AG04450 (cell line): ENCODE measurements at places on chromosomes 7 and 10. TPM values are rescaled to one million over a fixed set of nuclear protein-coding genes. Genes with fewer than 3 reads are reported as not detected.

- no peak for DNase-seq
Measured at GRCh38 chr10:48771234-48771633, 86.6 kb downstream of the WDFY4 start.

The SEMA3D gene
- 5.7 and 7.4 TPM in 2 replicates for polyA plus RNA-seq

The NPSR1 gene
- not detected in 2 replicates for polyA plus RNA-seq

- no peak for DNase-seq
Measured at GRCh38 chr10:90859321-90859751, 1.5 kb upstream of the HTR7 start.

DNA sequence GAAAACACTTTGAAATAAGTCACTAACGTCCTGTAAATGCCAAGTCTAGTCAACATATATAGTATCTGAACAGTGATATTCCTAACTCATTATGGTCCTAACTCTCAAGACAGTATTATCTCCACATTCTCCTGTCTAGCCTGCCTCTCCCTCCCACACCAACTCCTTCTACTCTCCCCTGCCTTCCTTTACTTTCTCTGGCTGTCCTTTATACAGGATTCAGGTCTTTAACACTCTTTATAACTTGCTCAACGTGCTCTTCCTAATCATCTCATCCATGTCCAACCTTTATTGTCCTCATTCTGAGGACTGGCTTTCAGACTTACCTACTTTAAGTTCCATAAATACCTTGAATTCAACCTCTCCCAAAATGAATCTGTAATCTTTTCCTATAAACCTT, 42.5 kb downstream of the MTPN start:
- DNase-seq, result no peak

The EBLN1 gene
- polyA plus RNA-seq, result not detected in 2 replicates

The RNF32 gene
- polyA plus RNA-seq, result 0.98 and 1.3 TPM in 2 replicates

DNA sequence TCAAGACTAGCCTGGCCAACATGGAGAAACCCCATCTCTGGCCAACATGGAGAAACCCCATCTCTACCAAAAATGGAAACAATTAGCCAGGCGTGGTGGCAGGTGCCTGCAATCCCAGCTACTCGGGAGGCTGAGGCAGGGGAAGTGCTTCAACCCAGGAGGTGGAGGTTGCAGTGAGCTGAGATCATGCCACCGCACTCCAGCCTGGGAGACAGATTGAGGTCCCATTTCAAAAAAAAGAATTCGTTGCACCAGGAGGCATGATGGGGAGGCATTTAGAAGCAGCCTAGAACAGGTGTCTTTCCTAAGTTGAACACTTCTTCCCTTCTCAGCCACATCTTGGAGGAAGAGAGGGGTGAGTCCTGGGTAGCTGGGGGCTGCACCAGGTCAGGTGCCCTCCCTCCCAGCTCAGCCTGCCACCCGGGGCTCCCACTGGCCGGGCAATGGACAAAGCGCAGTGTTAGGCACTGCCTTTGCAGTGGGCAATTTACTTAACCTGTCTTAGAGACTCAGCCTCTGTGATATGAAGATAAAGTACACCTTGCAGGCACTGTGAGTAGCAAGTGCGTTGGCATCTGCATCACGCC, 726.8 kb downstream of the PARD3 start:
- DNase-seq, result no peak

DNA sequence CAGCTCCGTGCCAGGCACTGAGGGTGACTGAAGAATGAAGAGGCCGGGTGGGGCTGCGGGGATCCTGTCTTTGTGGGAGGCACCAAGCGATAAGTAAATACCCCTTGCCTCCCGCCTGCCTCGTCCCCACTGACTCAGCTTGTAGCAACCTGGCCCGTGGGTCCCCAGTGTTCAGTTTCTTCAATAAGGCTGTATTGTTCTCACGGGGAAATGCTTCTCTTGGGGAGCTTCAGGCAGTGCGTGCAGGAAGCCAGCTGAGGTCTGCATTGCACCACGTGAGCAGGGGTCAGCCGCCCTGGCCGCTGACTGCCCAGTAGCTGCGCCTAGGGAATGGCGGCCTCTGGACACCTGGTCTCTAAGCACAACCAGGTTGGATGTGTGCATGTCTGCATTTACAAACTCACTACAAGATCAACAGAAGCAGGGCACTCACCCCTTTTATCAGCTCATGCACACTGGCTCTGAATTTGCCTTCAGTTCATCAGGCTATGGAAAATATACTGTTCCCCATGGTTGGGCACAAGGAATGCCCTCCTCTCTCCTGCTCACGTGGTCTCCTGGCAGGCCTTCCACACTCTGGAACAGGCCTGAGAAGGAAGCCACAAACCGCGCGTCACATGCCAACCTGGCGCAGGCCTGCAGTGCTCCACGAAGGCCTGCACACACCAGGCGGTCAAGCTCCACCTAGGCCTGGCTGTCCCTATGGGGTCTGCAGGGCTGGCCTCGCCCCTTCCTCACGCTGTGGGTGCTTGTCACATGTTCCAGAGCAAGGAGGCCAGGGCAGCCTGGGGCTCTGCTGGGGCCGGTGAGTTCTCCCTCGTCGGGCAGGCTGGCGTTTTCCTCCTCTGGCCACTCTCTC, 135.7 kb upstream of the RNF32 start:
- no peak for DNase-seq

DNA sequence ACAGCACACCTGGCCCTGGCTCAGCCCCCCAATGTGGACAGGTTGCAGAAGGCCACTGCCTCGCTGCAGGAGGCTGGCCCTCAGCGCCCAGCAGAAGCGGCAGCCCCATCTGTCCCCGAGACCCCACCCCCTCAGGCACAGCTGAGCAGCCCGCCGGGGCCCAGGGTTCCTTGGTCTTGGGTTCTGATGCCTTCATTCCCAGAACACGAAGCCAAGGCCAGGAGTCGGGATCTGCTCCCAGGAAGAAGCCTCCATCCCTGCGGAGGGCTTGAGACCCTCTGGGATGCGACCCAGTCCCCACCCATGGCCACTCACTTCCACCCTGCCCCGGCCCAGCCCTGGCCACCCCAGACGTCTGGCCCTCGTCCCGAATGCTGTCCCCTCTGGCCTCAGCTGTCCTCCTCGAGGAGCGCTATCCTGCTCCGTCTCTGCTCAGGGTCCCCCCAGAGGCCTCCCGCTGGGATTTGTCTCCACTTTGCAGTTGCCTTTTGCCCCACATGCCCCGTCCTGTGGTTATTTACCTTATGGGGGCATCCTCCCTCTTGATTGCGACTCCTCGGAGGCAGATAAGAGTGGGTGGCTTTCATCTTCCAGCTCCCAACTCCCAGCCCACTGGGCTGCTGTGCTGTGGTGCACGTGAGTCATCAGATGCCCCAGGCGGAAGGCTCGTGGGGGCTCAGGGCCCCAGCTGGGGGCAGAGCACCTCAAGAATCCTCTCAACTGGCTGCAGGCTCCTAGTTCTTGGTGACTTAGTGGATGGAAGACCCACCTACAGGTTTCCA, 97.5 kb downstream of the MKI67 start:
- no peak for DNase-seq

The OPALIN gene
- not detected in 2 replicates for polyA plus RNA-seq

GRCh38 chr10:125827133-125827532, 3.8 kb downstream of the BCCIP start:
- no peak for DNase-seq

DNA sequence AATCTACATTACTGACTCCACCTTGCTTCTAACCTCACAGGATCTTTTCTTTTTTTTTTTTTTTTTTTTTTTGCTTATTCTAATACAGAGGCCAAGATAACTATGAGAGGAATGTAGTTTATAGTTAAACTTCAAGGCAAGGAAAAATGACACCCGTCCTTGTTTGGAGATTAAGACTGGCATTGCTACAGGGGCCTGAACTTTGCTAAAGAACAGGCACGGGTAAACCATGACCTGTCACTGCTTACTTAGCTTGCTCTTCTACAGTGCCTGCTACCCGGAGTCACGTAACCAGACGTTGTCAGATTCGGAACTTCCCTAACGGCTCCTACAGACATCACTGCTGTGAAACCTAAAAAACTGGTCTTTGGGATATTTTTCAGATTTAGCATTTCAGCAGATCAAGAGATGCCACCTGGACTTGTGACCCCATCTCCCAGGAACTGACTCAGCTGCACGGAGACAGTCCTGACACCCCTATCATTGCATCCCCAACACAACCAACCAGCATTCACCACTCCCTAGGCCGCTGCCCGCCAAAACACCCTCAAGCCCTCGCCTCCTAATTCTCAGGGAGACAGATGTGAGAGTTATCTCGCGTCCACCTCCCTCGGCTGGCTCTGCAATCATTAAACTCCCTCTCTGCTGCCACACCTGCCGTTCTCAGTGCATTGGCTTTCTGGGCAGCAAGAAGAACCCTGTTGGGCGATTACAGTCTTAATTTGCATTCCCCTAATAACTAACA, 27.5 kb downstream of the MAD1L1 start:
- no peak for DNase-seq

DNA sequence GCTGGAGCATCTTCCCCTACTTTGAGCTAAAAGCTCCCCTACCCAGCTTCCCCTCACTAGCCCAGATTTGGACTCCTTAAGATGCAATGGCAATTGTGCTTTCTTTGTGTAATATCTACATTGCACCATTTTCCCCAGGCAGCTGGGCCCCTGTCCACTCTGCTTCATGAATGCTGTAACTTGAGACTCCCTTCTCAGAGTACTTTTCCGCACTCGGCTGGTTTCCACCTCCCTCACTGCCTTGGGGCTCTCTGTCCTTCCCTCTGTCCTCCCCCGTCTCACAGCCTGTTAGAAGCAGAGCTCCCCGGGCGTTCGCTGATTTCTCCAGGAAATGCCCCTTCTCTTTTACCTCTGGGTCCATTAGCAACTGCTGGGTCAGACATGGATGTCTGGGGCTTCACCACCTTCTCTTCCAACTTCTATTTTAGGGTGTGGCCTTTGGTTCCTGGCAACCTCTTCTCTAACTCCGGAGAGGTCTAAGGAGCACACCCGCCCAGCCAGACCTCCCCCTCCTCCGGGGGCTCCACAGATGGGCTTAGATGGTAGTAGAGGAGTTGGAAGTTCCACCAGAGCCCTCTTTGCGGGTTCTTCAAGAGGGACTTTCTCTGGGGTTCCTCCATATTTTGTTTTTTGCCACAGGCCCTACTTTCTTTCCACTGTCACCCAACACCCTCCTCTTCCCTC, 2.9 kb upstream of the TMEM72 start:
- peak; percentile 34 for DNase-seq

GRCh38 chr7:83593921-83594475, 54.9 kb downstream of the SEMA3E start:
- DNase-seq, result no peak

GRCh38 chr10:28873540-28873939, 196.2 kb downstream of the BAMBI start:
- DNase-seq, result no peak

- DNase-seq, result no peak
Measured at GRCh38 chr7:18760631-18761445, 265.3 kb downstream of the HDAC9 start.

DNA sequence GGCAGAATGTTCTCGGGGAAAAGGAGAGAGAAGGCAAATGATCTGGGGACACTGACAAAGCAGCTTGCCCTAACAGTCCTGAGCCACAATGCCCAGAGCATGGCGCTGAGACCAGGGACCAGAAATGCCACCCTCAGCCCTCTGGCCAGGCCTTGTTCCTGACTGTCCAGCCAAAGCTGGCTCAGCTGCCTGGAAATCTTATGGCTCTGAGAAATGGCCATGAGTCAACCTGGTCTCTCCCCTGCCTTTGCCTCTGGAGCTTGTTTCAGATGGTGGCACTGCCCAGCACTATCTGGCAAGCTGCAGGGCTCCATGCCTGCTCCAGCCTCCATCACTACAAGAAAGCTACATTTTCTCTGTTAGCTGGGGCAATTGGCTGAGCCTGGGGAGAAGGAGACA, 90.5 kb upstream of the PLXNA4 start:
- DNase-seq, result no peak

DNA sequence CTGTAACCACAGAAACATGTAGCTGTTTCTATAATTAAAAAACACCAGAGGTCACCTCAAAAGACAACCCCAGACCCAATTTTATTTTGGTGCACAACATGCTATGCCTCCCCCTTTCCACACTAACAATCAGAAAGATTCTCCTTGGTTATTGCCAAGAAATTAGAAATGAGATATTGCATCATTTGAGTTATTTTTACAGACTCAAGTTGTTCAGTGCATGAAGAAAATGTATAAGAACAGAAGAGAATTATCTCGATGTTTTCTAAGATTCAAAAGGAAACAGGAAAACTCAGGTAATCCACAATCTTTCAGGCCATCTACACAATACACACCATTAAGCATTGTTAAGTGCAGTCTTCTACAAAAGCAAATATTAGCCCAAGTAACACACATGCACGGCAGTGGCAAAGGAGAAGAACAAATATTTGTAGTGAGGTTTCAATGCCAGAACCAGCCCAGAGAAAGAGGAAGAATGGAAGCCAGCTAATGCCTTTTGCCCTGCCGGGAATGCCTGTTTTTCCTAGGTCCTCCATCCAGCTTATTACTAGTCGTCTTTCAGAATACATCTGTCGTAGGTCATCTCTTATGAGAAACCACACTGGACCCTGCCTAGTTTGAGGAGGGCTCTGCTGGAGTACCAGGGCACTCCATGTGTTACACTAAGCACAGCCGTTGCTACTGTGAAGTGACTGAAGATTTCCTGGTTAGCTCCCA, 67.6 kb upstream of the C1GALT1 start:
- DNase-seq, result no peak

GRCh38 chr7:81676105-81676811, 93.6 kb downstream of the HGF start:
- DNase-seq, result no peak

- DNase-seq, result no peak
Measured at GRCh38 chr7:4682621-4683042, 537 bp downstream of the FOXK1 start.

GRCh38 chr7:38655833-38656774, 24.9 kb upstream of the AMPH start:
- DNase-seq, result no peak

DNA sequence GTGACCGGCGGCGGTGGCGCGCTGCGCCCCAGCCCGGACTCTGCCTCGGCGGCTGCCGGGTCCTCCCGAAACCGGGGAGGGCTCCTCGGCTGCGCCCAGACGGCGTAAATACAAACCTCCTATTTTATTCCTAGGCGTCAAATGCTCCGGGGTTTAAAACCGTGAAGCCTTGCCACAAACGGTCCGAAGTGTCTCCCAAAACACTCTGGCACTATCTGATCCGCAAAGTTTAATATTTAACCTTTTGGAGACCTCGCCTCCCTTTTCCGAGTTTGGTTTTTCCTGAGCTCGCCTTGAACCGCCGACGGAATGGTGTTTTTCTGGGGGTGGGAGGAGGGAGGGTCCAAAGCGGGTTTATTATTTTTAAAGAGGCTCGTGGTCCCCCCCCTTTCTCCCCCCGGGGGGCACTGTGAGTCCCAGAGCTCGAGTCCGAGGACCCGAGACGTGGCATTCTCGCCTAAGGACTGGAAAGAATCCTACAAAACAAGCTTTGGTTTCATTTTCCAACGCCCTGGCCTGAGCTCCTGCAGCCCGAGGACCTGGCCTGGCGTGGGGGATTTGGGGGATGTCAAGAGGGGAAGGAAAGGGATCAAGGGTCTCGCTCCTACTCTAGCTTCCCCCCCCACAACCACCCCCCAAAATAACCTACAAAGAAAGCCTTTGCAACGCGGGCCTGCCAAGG, 1.8 kb downstream of the TNRC18 start:
- DNase-seq, result no peak

GRCh38 chr10:27743877-27744801, 1.5 kb downstream of the MKX start:
- no peak for DNase-seq
